Bronchus fibroblast of lung (primary cell): ENCODE measurements at places on chromosomes 3 and 15. TPM values are rescaled to one million over a fixed set of nuclear protein-coding genes. Genes with fewer than 3 reads are reported as not detected.

The CRTAP gene
- total RNA-seq: 200 and 206 TPM in 2 replicates

The LRTM1 gene
- total RNA-seq: not detected in 2 replicates

The PYGO1 gene
- total RNA-seq: 3.0 and 5.9 TPM in 2 replicates

The MESP2 gene
- 0.45 and 1.3 TPM in 2 replicates for total RNA-seq

The POLR2H gene
- total RNA-seq: 100 and 107 TPM in 2 replicates

The CPN2 gene
- not detected in 2 replicates for total RNA-seq

The BFSP2 gene
- total RNA-seq: not detected in 2 replicates
